ENCODE measurements at places on chromosomes 7 and 10.

DNA sequence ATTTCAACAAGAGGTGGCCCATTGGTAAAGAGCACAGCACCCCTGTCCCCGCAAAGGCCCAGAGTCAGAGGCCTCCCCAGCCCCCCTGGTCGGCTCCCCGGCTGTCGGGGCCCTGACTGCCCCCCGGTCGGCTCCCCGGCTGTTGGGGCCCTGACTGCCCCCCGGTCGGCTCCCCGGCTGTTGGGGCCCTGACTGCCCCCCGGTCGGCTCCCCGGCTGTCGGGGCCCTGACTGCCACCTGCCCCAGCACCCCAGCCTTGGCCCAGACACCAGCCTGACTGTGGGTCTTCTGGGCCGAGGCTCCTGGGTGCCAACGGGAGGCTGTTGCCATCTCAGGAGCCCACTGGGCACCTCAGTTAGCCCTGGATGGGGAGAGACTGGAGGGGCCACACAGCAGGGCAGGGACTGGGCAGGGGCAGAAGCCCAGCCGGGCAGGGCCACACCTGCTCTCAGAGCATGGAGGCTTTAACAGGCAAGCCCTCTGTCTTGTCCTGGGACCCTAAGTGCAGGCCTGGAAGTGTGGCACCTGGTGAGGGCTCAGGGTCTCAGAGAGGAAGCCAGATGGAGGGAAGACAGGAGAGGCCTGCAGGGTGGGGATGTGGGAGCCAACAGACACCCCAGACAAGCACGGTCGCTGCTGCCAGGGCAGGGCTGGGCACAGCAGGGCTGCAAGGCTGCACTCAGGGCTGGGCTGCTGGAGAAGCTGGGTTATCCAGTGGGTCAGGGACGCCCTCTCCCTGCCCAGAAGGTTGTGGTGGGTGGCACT, 56.5 kb downstream of the JAKMIP3 start:
- DNase-seq: no peak

GRCh38 chr10:43000651-43001426, 76.0 kb upstream of the RET start:
- no peak for DNase-seq

GRCh38 chr7:51160990-51161615, 155.5 kb downstream of the COBL start:
- DNase-seq: peak; percentile 58

DNA sequence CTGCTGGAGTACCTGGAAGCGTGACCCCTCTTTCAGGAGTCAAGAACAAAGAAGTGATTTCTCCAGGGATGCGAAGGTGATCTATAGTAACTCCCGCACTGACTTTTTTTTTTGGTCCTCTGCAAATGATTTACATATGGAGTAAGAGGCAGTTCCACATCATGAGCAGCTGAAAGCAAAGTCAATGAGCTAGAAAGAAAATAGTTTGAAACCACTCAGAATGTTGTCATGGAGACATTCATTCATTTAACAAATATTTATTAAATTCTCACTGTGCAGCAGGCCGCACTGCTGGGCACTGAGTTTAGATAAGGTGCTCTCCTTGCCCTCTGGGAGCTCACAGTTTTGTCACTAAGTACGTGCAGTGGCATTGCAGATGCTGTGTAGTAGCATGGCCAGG, 206.7 kb downstream of the CAMK1D start:
- DNase-seq: no peak

DNA sequence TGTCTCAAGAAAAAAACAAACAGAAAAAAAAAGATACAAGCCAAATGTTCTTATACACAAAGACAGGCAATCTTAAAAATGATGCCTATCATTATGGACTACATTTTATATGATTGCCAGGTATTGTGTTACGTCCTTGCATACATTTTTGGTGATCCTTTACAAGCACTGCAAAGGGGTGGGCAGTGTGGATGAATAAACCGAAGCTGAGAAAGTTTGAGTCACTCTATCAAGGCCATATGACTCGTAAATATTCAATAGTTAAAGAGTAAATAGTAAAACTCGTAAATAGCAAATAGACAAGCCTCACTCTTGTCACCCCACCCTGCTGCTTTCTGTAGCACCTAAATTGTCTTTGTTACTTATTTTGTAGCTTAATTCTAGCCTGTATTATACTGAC, 326.2 kb downstream of the FRMD4A start:
- no peak for DNase-seq

GRCh38 chr10:43623351-43623750, 17.1 kb downstream of the ZNF485 start:
- peak; percentile 42 for DNase-seq

DNA sequence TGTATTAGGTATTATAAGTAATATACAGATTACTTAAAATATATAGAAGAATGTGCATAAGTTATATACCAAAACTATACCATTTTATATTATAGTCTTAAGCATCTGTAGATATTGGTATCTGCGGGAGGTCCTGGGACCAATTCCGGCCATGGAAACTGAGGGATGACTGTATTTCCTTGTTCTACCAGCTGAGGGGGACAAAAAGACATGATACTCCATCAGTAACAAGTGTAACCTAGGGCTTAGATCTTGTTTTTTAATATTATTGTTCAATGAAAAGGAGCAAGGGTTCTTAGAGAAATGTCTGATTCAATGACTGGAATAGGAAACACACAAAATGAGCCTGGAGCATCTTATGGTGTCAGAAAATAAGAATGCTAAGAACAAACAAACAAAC, 752.5 kb downstream of the CCSER2 start:
- DNase-seq: no peak

GRCh38 chr7:100546129-100546925, 7.3 kb downstream of the AGFG2 start:
- peak; percentile 70 for DNase-seq

DNA sequence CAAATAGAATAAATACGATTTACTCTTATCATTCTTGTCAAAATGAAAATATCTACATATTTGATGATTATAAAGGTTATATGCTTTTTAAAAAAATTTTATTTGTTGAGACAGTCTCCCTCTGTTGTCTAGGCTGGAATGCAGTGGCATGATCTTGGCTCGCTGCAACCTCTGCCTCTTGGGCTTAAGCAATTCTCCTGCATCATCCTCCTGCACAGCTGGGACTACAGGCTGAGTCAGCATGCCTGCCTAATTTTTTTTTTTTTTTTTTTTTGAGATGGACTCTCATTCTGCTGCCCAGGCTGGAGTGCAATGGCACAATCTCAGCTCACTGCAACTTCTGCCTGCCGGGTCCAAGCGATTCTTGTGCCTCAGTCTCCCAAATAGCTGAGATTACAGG, 48.9 kb downstream of the PUS7 start:
- no peak for DNase-seq

DNA sequence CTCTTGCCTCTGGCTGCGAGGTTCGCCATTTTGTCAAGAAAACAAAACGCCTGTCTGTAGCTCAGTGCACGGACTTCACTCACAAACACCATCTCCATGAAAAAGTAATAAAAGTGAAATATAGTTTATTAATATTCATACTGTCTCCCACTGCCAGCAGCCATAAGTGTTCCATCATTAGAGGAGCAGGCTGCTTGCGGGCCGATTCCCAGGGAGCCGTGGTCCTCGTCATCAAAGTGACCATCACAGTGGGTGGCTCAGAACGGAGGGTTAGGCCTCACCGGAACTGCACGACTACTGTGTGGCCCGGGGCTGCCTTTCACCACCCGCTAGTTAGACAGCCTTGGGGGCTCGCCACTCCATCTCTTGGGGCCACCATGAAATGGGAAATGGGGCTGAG, 82.7 kb downstream of the HIPK2 start:
- no peak for DNase-seq

- DNase-seq: peak; percentile 65
These were observed at the start of gene ADAP1 for GRCh38 chr7:954330-955238. Gene ADAP1 (minus strand): TSS chr7:954680. CDS start chr7:954477, 203 bp downstream.

GRCh38 chr10:127018766-127019165, 113.5 kb downstream of the DOCK1 start:
- no peak for DNase-seq

DNA sequence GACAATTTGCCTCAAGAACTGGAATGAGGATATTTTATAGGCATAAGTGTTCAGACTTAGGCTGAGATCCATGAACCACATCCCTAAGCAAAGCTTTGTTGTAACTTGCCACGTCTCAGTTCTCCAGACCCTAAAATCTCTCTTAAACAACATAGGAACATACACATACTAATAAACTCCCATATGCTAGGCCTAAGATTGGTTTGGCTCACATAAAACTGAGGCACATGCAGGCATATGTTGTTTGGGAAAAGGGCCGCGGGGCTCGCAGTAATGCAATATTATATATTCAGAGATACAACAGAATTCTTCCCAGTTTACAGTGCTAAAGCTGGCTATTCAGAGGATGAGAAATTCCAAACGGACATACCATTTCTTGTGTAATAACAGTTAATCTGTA, 61.0 kb downstream of the DOCK4 start:
- no peak for DNase-seq

- DNase-seq: no peak
These were observed 6.0 kb downstream of the PRR15 start for GRCh38 chr7:29569648-29570047.

- DNase-seq: no peak
These were observed 201.8 kb downstream of the NSUN6 start for GRCh38 chr10:18449611-18450026.

DNA sequence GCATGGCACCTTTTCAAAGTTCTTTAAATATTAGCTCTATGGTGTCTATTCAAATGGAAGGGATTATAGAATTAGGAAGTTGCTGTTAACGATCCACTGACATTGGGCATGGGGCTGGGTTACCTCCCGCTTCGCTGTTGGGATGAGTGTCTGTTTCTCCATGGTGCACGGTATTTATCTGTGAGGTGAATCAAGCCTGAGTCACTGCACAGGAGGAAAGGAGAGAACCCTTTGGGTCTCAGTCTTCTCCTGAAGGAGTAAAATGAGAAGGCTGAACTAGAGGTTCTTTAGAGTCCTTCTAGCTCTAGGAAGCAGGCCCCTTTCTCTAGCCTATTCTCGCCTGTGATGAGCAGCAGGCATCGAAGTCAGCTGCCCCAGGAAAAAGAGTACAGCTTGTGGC, 7.3 kb downstream of the JCAD start:
- DNase-seq: no peak

DNA sequence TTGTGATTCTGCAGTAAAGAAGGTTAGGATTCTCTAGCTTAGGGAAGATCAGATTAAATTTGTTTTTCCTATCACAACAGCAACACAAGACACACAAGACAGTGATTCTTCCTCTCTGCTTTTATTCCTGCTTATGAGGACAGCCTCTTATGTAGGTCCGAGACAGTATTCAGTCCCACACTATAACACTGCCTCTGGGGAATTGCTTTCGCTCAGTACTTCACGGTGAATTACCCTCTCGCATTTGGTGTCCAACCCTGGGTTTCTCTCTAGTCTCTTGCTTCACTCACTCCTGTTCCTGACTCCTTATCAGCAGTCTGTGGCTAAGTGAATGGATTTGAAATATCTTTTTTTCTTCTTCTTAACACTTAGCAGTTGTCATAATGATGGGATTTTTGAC, 1.7 kb downstream of the HIF1AN start:
- no peak for DNase-seq

DNA sequence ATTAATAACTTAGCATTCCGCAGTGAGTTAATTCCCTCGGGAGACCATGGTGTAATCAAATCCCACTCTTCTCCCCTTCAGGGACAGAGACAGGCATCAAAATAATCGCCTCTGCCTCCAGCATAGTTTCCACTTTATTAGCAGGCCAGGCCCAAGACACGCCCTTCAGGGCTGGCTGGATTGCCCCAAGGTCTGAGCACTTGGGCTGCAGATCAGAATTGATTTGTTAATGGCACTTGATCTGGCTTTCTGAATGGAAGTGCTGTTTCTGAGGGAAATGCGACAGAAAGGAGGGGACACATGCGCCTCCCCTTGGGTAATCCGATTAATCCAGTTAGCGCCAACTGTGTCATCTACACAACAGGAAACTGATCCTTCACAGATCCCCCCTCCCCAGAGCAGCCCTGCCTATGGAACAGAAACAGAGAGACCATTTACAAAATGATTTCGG, 15.6 kb downstream of the CHAT start:
- DNase-seq: no peak

- no peak for DNase-seq
These were observed 142.8 kb upstream of the CALCR start for GRCh38 chr7:93717217-93717900.

DNA sequence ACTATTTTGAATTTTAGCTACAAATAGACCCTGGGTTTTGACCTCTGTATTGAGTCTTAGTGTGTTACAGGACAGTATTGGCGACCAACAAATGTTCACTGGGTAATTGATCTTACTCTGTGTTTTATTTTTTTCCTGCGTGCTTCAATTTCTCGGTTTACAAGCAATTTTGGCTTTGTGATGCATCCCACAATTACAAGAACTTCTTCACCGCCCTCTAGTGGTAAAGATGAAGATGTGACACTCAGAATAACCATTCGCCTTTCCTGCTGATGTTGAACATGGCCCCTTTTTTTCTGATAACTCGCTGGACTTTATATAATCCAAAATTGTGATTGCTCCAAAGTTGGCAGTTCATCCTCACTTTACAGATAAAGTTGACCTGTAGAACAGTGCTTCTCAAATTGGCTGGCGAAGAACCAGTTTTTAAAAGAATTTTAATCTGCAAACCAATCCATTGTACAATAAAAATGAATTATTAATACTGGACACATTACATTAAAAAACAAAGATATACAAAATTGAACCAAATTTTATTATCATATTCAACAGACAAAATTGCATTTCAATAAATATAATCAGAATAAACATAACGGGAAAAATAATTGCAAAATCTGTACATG, 20.2 kb upstream of the SMC3 start:
- DNase-seq: peak; percentile 77

- no peak for DNase-seq
These were observed 106.4 kb downstream of the BMPER start for GRCh38 chr7:34011696-34012095.

DNA sequence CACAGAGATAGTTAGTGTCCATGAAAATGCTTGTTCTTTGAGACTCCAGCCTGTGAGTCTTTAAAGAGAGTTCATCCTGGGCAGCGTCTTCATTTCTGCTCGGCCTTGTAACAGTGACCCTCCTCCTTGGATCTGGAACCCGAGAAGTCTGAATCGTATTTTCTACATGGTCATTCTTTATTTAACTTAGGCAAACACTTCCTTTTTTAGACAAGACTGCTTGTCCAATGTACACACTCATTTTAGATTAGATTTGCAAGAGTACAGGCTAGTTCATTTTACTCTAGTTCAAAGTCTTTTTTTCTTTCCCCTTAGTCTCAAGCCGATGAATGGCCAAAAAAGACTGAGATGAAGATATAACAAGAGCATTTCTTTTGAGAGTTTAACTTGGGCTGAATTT, 133.5 kb downstream of the CHN2 start:
- no peak for DNase-seq

DNA sequence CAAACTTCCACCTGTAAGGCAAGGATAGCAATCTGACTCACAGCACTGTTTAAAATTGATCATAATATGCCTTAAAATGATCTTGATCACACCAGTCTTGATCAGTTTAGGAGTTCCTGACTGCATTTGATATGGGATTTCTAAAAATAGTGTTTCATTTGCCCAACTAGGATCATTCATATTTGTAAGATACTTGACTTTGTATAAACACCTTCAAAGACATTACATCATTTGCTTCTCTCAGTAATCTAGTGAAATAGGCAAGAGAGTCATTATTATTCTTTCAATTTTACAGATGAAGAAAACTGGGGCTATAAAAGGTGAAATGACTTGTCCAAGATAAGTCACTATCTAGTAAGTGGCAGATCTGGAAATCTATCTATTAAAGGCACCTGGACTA, 521.1 kb downstream of the GATA3 start:
- no peak for DNase-seq
